ENCODE measurements at places on chromosomes 7 and 10. TPM values are rescaled to one million over a fixed set of nuclear protein-coding genes. Genes with fewer than 3 reads are reported as not detected.

GRCh38 chr7:158976468-158976848, 120.1 kb downstream of the DYNC2I1 start:
- H3K27me3 ChIP-seq = no peaks in the 10 kb centered on the region
- peaks cover 13% of the 10 kb centered on the region for H3K4me1 ChIP-seq
- H3K4me3 ChIP-seq = peak overlapping the region; percentile 93
- DNase-seq = no peak

Gene MALRD1
- not detected for total RNA-seq

Gene C7orf33
- not detected for total RNA-seq

GRCh38 chr7:152674860-152675758, 832 bp downstream of the XRCC2 start:
- H3K36me3 ChIP-seq = peaks cover 2% of the 10 kb centered on the region
- no peaks in the 10 kb centered on the region for H3K27me3 ChIP-seq
- H3K4me1 ChIP-seq = peaks cover 13% of the 10 kb centered on the region
- DNase-seq = no peak

- no peak overlapping the region for H3K27ac ChIP-seq
- no peaks in the 10 kb centered on the region for H3K27me3 ChIP-seq
- DNase-seq = no peak
- peaks cover 17% of the 10 kb centered on the region for H3K4me1 ChIP-seq
Measured at GRCh38 chr7:73582664-73583202, 4.4 kb upstream of the TBL2 start.

GRCh38 chr10:43204042-43204942, 62.6 kb downstream of the RASGEF1A start:
- no peaks in the 10 kb centered on the region for H3K27me3 ChIP-seq
- peak overlapping the region; percentile 21 for H3K4me3 ChIP-seq
- no peak overlapping the region for H3K27ac ChIP-seq

GRCh38 chr7:158828133-158829020, 932 bp downstream of the ESYT2 start:
- H3K4me3 ChIP-seq = peak overlapping the region; percentile 95
- H3K27ac ChIP-seq = peak overlapping the region; percentile 97

GRCh38 chr7:122743211-122743610, 40.5 kb upstream of the RNF148 start:
- no peaks in the 10 kb centered on the region for H3K27me3 ChIP-seq
- DNase-seq = no peak
- no peak overlapping the region for H3K4me3 ChIP-seq

Gene ACSM6
- total RNA-seq = not detected

GRCh38 chr10:7218968-7219367, 191.9 kb downstream of the SFMBT2 start:
- H3K4me3 ChIP-seq = no peak overlapping the region
- DNase-seq = no peak
- no peaks in the 10 kb centered on the region for H3K4me1 ChIP-seq
- no peaks in the 10 kb centered on the region for H3K27me3 ChIP-seq
- H3K27ac ChIP-seq = no peak overlapping the region
- peaks cover 6% of the 10 kb centered on the region for H3K36me3 ChIP-seq

Gene ZDHHC4
- 20.6 TPM for total RNA-seq

Gene CRTAC1
- total RNA-seq = not detected

Gene JAZF1
- 12.4 TPM for total RNA-seq

Gene LIPF
- total RNA-seq = not detected

- H3K36me3 ChIP-seq = no peaks in the 10 kb centered on the region
- H3K4me1 ChIP-seq = peaks cover 18% of the 10 kb centered on the region
- H3K27ac ChIP-seq = no peak overlapping the region
- H3K27me3 ChIP-seq = no peaks in the 10 kb centered on the region
- no peak overlapping the region for H3K4me3 ChIP-seq
- DNase-seq = no peak
Measured at GRCh38 chr10:6669269-6669859, 89.3 kb upstream of the PRKCQ start.

Gene PTPRN2
- 0.42 TPM for total RNA-seq

DNA sequence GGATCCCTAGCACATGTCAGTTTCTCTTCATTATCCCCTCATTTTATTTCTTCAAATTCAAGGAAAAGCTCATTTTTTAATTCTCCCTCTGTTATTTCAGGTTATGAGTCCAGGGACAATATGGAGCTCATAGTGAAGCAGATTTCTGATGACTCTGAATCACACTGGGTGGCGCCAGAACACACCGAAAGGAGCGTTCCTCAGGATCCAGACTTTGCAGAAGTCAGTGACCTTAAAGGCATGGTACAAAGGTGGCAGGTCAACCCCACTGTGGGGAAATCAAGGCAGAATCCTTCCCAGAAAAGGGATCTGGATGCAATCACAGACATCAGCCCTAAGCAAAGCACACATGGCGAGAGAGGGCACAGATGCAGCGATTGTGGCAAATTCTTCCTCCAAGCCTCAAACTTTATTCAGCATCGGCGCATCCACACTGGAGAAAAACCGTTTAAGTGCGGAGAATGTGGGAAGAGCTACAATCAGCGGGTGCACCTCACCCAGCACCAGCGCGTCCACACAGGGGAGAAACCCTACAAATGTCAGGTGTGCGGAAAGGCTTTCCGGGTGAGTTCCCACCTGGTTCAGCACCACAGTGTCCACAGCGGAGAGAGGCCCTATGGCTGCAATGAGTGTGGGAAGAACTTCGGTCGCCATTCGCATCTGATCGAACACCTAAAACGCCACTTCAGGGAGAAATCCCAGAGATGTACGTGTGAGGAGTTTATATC, 21.4 kb downstream of the ZKSCAN5 start:
- H3K27me3 ChIP-seq = no peaks in the 10 kb centered on the region
- peaks cover 3% of the 10 kb centered on the region for H3K4me1 ChIP-seq

- H3K27ac ChIP-seq = no peak overlapping the region
- H3K36me3 ChIP-seq = peaks cover 3% of the 10 kb centered on the region
- H3K4me3 ChIP-seq = no peak overlapping the region
- DNase-seq = no peak
- no peaks in the 10 kb centered on the region for H3K27me3 ChIP-seq
Measured at GRCh38 chr10:28139138-28139537, 140.3 kb upstream of the ODAD2 start.

- peaks cover 10% of the 10 kb centered on the region for H3K4me1 ChIP-seq
- H3K27ac ChIP-seq = peak overlapping the region; percentile 24
- DNase-seq = no peak
- no peak overlapping the region for H3K4me3 ChIP-seq
- no peaks in the 10 kb centered on the region for H3K27me3 ChIP-seq
Measured at GRCh38 chr7:141709749-141710148, 1.6 kb downstream of the WEE2 start.

DNA sequence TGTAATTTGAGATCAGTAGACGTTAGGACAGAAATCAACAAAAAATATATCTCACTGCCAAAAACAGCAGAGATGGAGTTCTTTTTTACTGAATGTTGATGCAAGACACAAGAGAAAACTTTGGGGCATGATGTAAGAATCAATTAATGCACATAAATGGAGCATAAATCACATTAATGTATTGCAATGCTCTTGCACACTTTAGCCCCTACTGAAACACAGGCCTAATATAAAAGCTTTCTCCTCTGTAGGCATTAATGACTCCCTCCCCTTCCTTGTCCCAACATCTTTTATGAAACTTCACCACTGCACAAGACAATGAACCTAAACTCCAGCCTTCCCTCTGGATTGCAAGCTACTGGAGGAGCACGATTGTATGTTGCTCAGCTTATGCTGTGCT, 58.8 kb downstream of the CACNA2D1 start:
- no peaks in the 10 kb centered on the region for H3K36me3 ChIP-seq
- no peak overlapping the region for H3K27ac ChIP-seq
- no peaks in the 10 kb centered on the region for H3K4me1 ChIP-seq
- H3K27me3 ChIP-seq = no peaks in the 10 kb centered on the region

Gene PILRA
- total RNA-seq = 3.1 TPM

Gene UNCX
- total RNA-seq = not detected

DNA sequence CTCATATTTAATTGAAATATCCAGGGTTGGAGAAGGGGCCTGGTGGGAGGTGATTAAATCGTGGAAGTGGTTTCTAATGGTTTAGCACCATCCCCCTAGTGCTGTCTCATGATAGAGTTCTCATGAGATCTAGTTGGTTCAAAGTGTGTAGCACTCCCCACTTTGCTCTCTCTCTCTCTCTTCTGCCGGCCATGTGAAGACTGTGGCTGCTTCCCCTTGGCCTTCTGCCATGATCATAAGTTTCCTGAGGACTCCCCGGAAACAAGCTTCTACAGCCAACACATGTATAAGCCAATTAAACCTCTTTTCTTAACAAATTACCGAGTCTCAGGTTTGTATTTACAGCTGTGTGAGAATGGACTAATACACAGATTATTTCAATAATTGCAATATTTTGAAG, 305.8 kb upstream of the KCND2 start:
- no peaks in the 10 kb centered on the region for H3K27me3 ChIP-seq
- H3K36me3 ChIP-seq = no peaks in the 10 kb centered on the region
- H3K4me3 ChIP-seq = no peak overlapping the region
- no peak overlapping the region for H3K27ac ChIP-seq
- H3K4me1 ChIP-seq = no peaks in the 10 kb centered on the region

- H3K36me3 ChIP-seq = no peaks in the 10 kb centered on the region
- no peak overlapping the region for H3K4me3 ChIP-seq
- no peaks in the 10 kb centered on the region for H3K27me3 ChIP-seq
- H3K27ac ChIP-seq = no peak overlapping the region
- H3K4me1 ChIP-seq = no peaks in the 10 kb centered on the region
- no peak for DNase-seq
Measured at GRCh38 chr7:83769407-83769806, 120.5 kb upstream of the SEMA3E start.

Gene EMX2
- total RNA-seq = not detected

DNA sequence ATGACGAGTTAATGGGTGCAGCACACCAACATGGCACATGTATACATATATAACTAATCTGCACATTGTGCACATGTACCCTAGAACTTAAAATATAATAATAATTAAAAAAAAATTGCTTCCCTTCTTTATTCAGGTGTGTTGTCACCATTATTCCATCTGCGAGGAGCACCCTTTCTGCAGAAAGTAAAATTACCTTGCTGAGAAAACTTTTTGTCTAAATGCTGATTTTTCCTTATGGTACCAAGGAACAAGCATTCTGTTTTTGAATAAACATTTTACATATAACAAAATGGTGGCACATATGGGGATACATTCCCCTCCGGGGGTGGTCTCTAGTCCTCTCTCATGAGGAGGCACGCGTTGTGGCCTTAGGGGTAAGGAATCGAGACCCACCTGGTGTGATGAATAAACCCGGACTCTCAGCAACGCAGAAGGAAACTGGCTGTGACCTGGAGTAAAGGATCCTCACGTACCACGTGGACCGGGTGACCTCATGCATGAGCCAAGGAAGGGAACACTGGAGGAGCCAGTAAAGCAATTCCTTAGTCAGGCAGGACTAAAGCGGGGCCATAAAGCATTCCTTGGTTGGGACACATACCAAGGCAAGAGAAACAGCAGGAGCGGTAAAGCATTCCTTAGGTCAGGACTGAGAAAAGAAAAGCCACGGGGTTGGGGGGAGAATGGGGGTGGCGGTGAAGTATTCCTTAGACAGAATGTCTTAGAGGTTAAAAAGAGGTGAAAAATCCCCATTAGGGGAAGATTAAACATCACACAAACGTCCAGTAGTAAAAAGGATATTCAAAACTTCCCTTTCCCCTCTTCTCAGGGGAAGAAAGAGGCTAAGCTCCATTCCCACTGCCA, 20.8 kb upstream of the OPTN start:
- H3K4me1 ChIP-seq = no peaks in the 10 kb centered on the region
- no peak overlapping the region for H3K27ac ChIP-seq
- no peaks in the 10 kb centered on the region for H3K36me3 ChIP-seq
- no peak for DNase-seq
- H3K27me3 ChIP-seq = peaks cover 19% of the 10 kb centered on the region
- H3K4me3 ChIP-seq = no peak overlapping the region

DNA sequence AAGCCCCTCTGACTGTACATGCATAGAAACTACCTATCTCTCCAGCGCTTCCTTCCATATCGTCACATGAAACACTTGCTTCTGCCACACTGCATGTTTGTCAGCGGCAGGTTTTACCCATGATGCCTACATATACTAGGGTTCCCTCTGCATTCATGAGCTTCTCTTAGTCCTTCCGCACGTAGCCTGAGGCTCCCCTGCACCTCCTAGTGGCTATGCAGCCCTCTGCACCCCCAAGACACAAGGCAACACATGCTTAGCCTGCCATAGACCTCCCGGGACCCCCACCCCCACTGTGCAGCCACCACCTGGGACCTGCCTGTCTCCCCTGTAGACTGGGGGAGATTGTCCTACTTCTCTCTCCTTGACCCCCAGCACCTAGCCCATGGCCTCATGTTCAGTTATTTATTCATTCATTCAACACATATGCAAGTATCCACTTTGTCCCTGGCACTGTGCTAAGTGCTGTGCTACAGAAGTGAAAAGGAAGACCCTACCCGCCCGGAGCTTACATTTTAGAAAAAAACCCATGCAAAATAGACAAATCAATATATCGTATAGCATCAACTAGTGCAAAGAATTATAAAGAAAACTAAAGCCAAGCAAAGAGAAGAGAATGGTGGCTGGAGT, 23.5 kb downstream of the TMEM273 start:
- peaks cover 13% of the 10 kb centered on the region for H3K36me3 ChIP-seq
- peaks cover 29% of the 10 kb centered on the region for H3K4me1 ChIP-seq
- no peaks in the 10 kb centered on the region for H3K27me3 ChIP-seq
- H3K4me3 ChIP-seq = no peak overlapping the region
- no peak for DNase-seq

GRCh38 chr7:151011097-151011409, 13.2 kb downstream of the ATG9B start:
- peak overlapping the region; percentile 98 for H3K27ac ChIP-seq
- H3K36me3 ChIP-seq = peaks cover 3% of the 10 kb centered on the region
- DNase-seq = no peak

GRCh38 chr7:74083928-74084721, 521 bp downstream of the LIMK1 start:
- peak overlapping the region; percentile 43 for H3K27ac ChIP-seq
- H3K4me1 ChIP-seq = peaks cover 10% of the 10 kb centered on the region
- H3K4me3 ChIP-seq = peak overlapping the region; percentile 90
- H3K27me3 ChIP-seq = no peaks in the 10 kb centered on the region
- no peak for DNase-seq

DNA sequence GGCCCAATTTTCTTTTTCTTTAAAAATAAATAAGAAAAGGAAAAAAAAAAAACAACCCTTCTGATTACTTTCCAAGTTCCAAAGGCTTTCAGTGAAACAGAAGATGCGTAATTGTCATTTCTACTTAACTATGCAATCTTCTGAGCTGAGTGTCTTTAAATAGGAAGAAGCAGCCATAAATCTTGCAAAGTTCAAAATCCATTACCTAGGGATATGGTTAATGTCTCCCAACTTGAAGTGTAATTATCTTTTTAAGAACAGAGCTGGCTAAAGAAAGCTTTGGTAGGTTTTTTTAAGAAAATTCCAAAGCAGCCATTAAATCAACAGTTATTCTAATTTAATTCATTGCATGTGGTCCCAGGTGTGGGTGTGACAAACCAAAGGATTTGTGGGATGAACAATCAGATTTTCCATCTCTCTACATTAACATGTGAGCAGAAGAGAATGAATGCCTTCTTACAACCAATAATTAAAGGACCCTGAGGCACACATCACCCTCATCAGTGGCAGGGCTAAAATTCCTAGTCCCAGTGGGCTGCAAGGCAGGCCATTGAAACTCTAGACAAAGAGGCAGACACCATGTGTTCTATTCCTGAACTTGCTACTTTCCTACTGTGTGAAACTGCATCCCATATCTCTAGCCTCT, 419.2 kb downstream of the REEP3 start:
- no peaks in the 10 kb centered on the region for H3K36me3 ChIP-seq
- no peak for DNase-seq
- no peaks in the 10 kb centered on the region for H3K4me1 ChIP-seq
- H3K4me3 ChIP-seq = no peak overlapping the region
- no peak overlapping the region for H3K27ac ChIP-seq

Measured in T-helper 17 cell (primary cell).